CD4-positive, alpha-beta T cell treated with Interleukin-21 for 1 hour (primary cell): ENCODE measurements at places on chromosomes 1 and 21.

DNA sequence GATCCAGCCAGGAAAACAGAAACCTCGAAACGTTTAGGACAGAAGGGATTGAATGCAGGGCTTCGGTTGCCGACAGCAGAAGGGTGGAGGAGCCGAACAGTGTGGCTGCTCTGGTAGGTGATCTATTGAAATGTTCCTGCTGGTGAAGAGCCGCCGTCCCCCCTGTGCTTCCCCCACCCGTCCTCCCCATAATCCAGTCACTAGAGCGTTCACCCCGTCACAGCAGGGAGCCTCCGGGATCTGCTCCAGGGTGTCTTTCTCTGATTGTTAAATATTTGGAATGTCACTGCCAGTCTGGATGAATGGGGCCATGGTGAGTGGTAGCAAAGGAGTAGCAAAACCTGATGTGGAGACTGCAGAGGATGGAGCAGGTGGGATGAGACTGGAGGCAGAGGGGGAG lies 255.1 kb upstream of the CSF3R start:
- DNase-seq, result no peak

GRCh38 chr1:39955547-39956539 lies 898 bp downstream of the MFSD2A start:
- peak; percentile 42 for DNase-seq

DNA sequence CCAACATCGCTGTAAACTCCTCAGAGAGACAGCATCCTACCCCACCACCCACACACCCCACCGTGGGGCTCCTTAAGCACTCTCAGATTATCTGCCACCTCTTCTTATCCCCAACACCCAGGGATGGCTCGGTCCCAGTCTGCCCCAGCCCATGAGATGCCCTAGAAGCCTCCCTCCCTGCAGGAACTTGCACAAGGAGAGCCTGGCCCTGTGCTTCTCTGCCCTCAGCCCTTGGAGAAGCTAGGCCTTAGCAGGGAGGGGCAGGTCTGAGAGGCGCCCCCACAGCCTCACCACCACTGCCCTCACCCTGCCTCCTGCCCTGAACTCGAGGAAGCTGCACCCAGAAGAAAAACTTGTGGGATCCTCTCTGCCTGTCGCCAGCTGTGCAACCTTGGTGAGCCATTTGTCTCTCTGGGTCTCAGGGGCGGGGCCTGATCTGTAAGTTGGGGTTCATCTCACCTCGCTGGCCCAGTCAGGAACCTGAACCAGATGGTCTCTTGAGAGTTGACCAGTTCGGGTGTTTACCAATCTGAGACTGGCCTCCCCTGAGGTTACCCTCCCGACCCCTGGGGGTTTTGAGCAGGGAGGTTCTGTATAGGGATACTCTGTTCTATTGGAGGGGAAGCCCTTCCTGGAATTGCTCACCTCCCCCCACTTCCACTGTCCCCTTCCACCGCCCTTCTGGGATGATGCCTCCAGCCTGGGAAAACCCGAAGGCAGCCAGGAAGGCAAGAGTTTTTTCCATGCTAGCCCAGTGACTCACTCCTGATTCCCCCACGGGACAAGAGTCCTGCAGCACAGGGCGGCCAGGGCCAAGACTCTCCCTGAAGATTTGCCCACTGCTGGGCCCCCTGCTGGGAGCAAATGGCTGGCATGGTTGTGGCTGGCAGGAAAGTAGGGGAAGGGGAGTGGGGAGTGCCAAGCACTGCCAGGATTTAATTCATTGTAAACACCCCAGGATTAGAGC lies at the start of gene S100A3:
S100A3 (minus strand) TSS at position 537 of the 967 bp plus-strand sequence. CDS start 773 bp downstream, outside the sequence.
- DNase-seq, result no peak

GRCh38 chr1:60989749-60990713 lies 92.3 kb upstream of the NFIA start:
- DNase-seq, result no peak

DNA sequence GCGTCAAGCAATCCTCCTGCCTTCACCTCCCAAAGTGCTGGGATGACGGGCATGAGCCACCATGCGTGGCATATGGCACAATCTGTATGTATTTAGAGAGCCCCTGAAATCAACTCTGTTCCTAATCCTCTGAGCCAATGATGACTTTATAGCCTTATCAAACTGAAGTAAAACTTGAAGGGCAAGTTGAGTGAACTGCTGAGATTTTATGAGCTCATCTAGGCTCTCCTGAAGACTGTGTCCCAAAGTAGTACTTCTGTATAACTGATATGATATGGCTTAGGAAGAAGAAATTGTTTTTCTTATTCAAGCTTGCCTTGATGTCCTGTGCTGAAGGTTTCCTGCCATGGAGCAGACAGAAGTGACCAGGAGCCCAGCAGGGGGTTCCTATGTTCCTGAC lies 23.7 kb upstream of the NKAIN1 start:
- DNase-seq, result no peak
